ENCODE measurements at places on chromosomes 4 and X.

DNA sequence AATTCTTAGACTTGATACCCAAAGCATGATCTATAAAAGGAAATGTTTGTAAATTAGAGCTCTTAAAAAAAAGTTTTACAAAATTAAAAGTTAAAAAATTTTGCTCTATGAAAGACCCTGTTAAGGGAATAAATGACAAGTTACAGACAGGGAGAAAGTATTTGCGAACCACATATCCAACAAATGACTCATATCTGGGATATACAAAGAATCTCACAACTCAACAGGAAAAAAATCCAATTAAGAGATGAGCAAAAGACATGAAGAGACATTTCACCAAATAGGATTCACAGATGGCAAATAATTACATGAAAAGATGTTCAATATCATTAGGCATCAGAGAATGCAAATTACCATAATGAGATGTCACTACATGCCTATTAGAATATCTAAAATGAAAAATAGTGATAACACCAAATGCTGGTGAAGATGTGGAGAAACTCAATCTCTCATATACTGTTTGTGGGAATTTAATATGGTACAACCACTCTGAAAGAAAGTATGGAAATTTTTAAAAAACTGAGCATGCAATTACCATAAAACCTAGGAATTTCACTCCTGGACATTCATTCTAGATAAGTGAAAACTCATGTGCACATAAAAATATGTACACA, 100.8 kb upstream of the EOLA2 start:
- no peak for DNase-seq

- DNase-seq = no peak
Measured at GRCh38 chrX:152899111-152899873, 1.4 kb downstream of the ZNF185 start.

- DNase-seq = no peak
Measured at GRCh38 chr4:24910499-24910898, 2.3 kb downstream of the CCDC149 start.

- DNase-seq = no peak
Measured at GRCh38 chr4:167784826-167785225, 307.5 kb upstream of the ANXA10 start.

GRCh38 chrX:117854806-117855205, 261.8 kb downstream of the KLHL13 start:
- DNase-seq = no peak

- DNase-seq = peak; percentile 80
Measured at GRCh38 chr4:77095101-77095821, 19.5 kb upstream of the CCNI start.

DNA sequence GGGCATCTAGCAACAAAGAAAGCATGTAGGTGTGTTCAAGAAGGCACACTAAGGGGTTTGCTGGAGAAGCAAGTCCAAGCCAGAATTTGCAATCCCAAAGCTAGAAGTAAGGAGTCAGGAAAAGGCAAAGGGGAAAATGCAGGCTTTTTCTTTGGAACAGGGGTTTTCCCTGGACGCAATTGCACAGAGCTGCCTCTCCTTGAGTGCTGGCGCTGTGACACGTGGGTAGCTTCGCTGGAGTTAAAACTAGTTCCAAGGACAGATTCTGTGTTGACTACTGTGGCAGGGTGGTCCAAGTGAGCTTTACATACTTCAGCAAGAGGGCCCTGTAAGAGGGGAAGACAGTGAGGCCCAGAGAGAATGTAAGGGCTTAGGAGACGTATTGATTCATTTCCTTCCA, 277.1 kb downstream of the ADGRA3 start:
- peak; percentile 12 for DNase-seq

DNA sequence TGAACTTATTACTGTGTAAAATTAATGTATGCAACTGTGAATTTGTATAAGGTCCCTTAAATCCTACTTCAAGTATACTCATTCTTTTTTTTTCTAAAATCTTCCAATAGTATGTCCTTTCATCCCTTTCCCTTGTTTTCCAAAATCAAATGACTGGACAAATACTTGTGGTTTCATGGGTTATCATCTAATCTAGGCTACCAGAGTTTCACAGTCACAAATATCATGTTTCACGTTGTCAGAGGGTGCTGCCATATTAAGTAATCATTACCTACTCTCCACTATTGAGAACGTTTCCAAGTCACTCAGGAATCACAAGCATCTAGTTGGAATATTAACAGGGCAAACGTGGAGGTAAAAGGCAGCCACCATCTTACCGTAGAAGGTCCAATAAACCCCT, 1235.0 kb upstream of the TENM3 start:
- DNase-seq = no peak

DNA sequence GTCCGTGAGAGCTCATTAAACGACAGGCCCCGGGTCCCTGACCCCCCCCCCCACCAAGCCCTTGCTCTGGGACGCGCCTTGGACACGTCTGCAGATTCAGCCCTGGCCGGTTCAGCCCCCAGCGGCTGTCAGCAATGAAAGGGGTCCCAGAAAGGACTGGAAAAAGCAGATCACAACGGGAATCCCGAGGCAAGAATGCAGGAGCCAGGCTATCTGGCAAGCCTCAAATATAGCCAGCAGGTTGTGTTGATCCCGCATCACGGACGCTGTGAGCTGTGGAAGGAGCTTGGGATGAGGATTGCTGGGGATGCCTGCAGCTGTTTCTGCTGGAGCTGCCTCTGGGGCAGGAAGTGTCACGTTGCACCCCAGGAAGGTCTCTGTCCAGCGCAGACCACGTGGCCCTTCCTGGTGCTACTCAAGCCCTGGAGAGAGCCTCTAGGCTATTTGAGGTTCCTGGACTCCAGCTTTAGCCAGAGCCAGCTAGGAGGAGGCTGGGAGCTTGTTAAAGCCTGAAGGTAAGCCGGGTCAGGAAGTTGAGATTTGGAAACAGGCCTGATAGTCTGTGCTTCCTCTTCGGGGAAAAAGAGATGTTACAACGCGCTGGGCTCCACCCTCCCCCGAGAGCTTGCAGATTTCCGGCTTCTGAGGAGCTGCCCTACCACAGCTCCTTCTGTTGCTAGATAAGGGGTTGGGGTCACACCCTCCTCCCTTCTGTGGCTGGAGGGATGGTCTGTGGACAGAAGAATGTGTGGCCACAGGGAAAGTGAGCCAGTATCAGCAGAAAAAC, 19.3 kb upstream of the CSF2RA start:
- DNase-seq = peak; percentile 28

GRCh38 chr4:101074326-101074725, 273.0 kb downstream of the PPP3CA start:
- DNase-seq = no peak

DNA sequence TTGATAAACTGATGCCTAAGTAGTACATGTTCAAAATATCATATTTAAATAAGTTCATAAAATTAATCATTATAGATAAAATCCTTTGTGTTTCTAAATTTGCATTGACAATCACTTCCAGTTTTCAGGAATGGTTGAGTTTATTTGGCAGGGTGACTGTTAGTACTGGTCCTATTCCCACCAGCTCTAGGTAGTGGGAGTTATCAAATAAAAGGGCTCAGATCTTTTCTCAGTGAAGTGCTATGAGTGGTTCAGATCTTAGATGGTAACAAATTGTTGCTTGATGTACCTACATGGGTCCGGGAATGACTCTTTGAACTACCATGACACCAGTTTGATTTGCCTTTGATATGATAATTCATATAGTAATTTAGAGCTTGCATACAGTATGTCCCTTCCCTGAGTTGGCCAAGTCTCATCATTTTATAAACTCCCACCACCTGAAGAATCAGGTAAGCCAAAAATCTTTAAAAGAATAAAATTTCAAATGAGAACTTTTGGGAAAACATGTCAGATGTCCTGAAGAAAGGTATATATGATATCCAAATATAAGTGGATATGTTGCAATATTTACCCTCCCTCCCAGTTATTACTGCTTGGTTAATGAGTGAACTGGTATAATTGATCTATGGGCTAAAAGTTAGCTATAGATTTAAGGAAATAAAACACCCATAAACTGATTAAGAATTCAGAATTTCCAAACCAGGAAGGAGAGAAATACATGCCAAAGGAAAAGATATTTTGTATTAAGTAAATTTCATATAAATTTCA, 28.6 kb downstream of the GPC3 start:
- no peak for DNase-seq

GRCh38 chr4:21848021-21848420, 100.6 kb downstream of the KCNIP4 start:
- peak; percentile 85 for DNase-seq

DNA sequence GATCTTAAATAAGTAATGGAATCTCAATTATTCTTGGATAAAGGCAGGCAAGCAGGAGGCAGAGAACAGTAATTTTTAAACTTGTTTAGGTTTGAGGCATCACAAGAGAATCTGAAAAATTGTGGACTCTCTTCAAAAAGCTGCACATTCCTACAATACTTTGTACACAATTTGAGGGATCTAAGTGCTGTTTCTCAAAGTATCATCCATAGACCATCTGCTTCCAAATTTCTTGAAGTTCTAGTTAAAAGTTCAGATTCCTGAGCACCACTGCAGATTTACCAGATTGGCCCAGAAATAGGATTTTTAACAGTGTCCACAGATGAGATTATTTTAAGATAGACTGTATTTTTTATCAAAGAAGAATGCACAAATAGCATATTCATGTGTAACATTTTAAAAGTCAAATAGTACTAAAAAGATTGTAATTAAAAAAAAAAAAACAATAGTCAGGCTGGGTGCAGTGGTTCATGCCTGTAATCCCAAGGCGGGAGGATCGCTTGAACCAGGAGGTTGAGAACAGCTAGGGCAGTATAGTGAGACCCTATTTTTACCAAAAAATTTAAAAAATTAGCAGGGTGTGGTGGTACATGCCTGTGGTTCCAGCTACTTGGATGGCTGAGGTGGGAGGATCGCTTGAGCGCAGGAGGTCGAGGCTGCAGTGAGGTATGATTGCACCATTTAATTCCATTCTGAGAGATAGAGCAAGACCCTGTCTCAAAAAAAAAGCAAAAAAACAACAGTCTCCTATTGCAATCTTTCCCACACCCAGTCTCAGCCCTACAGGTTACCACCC, 14.2 kb upstream of the FNIP2 start:
- DNase-seq = no peak

DNA sequence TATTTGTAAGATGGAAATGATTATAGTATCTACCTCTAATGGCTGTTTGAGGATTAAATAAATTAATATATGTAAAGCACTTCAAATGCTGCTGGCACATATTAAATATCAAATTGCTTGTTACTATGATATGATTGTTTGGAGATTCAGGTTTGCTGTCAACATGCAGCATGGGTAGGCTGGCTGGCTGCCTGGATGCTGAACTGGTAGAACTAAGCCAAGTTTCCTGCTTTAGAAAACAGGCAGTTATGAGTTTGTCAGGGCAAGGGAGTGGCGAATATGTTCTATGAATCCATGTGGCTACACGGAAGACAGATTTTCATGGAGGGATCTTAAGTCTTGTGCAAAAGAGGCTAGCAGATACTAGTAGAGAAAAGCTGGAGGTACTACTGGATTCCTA, 239.6 kb downstream of the GBA3 start:
- no peak for DNase-seq

DNA sequence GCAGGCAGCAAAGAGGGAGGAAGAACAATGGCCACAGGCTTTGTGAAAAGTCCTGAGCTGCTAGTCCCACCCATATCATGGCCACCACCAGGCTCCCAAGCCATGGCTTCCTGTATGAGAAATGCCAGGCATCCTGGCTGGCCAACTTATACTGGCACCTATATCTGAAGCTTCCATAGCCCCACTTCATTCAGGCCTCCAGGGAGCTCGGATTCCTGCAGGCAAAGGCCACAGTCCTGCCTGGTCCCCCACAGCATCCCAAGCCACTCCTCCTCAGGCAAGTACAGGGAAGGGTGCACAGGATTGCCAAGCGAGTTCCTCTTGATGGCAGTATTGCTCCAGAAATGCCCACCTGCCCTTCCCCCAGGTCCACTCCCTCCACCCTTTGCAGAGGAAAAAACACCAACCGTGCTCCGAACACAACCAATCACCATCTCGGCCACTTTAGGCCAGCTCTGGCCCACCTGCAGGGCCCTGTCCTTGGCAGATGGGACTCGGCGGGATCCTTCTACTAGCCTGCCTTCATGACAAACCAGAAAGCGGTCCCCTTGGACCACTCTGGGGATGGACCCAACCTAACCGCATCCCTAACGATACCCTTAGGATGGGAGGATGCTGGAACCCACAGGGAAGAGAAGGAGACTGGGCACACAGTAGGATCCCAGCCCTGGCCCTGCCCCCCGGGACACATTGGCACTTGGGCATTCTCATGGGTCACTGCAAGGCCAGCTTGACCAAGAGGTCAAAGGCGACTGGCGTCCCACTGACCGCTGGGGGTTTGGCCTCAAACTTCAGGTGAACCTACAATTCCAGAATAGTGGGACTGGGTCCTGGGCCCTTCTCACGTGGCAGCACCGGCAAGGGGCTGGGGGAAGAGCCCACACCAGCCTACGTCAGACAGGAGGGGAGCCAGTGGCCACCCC, 220.4 kb upstream of the AGTR2 start:
- peak; percentile 95 for DNase-seq

DNA sequence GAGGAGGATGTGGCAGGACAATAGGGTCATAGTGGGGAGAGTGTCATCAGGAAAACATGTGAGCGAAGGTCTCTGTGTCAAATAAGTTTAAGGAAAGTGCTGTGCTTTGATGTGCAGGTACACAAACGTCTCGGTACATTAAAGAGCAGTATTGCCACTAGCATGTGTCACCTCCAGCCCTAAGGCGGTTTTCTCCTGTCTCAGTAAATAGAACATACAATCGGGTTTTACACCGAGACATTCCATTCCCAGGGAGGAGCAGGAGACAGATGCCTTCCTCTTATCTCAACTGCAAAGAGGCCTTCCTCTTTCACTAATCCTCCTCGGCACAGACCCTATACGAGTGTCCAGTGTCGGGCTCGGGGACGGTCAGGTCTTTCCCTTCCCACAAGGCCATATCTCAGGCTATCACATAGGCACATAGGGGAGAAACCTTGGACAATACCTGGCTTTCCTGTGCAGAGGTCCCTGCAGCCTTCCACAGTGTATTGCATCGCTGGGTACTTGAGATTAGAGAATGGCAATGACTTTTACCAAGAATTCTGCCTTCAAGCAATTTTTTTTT, 684.5 kb downstream of the PDHA2 start:
- DNase-seq = no peak

DNA sequence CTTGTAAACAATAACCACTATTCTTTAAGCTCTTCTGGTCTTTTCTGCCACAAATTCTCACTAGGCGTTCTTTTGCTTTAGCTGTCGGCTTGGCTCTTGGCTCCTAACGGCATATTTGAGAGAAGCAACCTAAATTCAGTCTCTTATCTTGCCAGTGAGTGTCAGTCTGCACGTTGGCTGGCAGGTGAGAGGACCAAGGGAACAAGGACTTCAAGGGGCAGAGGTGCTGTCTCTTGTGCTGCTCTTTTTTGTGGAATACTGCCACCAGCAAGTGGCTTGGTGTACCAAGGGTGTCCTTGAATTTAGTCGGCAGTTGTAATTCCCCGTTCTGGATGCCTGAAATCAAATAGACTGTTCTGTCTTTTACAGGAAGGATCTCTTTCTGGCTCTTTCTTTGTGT, 77.8 kb upstream of the SLC4A4 start:
- DNase-seq = no peak

DNA sequence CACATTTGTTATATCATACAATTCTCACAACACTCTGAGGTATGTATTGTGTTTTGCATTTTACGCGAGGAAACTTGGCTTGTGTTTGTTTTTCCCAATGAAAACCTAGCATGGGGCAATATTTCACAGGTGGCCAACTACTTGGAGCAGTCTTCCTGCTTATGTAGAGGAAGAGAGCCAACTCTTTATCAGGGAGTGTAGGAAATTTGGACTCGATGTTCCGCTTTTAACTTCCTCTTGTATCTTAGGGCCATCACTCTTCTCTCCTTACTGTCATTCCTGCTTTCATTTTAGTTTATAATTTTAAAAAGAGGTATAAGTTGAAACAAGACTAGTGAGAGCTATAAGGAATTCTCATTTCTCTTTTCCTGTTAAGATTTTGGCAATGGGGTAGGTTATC, 107.7 kb upstream of the RPS6KA3 start:
- no peak for DNase-seq

All from WERI-Rb-1 (cell line).